ENCODE measurements at places on chromosomes 7 and 10.

GRCh38 chr7:15015545-15016314 lies 113.2 kb upstream of the DGKB start:
- DNase-seq: no peak

DNA sequence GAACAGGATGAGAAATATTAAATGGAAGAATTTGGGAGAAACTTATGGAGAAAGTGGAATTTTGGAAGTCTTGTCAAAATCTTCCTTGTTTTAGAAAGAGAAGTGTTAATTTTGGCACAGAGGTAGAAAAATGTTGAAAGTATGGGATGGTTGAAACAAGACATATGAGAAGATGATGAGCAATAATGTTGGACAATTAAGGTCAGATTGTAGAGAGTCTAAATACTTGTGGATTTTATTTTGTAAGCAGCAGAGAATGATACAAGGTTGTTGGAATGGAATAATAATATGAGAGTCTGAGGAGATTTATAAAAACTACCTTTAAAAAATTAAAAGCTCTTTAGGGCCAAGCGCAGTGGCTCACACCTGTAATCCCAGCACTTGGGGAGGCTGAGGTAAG lies 34.6 kb downstream of the PHTF2 start:
- DNase-seq: no peak

GRCh38 chr7:20508109-20508508 lies 107.4 kb upstream of the ABCB5 start:
- DNase-seq: no peak

- DNase-seq: no peak
These were observed 287.1 kb upstream of the CELF2 start for GRCh38 chr10:10730471-10731043.

DNA sequence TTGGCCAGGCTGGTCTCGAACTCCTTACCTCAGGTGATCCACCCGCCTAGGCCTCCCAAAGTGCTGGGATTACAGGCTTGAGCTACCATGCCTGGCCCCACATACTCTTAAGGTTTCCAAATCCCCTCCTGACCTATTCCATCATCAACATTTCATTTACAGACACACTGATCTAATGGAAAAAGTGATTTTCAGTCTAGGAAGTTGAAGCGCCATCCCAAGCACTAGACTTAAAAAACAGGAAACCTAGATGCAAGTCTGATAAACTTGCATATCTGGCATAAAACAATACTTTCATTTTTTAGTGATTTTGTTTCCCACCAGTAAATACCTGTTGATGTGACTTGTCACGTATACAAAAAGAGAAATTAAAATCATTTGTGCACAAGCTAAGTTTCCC lies 44.0 kb downstream of the DNMBP start:
- no peak for DNase-seq

- DNase-seq: no peak
These were observed 301.6 kb upstream of the NRP1 start for GRCh38 chr10:33635967-33636515.
